Osteoblast (primary cell): ENCODE measurements at places on chromosomes 3 and 15. TPM values are rescaled to one million over a fixed set of nuclear protein-coding genes. Genes with fewer than 3 reads are reported as not detected.

GRCh38 chr3:171181907-171182690, 155.6 kb upstream of the SLC2A2 start:
- H3K4me3 ChIP-seq, result no peak overlapping the region
- no peak overlapping the region for H3K27ac ChIP-seq
- no peaks in the 10 kb centered on the region for H3K36me3 ChIP-seq

DNA sequence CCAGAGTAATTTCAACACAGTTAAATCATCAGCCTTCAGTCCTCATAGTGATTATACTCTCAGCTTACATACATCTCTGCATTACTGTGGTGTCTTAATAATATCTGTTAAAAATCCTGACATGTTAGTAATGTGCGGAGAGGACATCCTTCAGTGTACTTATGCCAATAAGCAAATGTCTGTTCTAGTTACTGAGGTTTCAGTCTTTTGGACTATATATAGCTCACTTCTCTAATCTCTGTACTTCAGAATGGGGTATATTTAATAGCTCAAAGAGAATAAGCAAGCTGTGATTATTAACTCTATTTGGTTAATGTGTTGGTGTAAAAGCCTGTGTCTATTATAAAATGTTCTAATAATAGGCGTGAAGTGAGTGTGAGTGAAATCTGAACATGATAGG, 28.9 kb upstream of the OSTN start:
- H3K27me3 ChIP-seq, result no peaks in the 10 kb centered on the region
- H3K4me1 ChIP-seq, result no peaks in the 10 kb centered on the region
- no peak for DNase-seq
- H3K27ac ChIP-seq, result no peak overlapping the region
- no peaks in the 10 kb centered on the region for H3K36me3 ChIP-seq
- H3K4me3 ChIP-seq, result no peak overlapping the region

The REC114 gene
- not detected in 2 replicates for total RNA-seq

GRCh38 chr3:2880218-2880756, 229.9 kb downstream of the IL5RA start:
- H3K4me1 ChIP-seq, result no peaks in the 10 kb centered on the region
- H3K36me3 ChIP-seq, result no peaks in the 10 kb centered on the region
- H3K27me3 ChIP-seq, result no peaks in the 10 kb centered on the region
- H3K4me3 ChIP-seq, result no peak overlapping the region

DNA sequence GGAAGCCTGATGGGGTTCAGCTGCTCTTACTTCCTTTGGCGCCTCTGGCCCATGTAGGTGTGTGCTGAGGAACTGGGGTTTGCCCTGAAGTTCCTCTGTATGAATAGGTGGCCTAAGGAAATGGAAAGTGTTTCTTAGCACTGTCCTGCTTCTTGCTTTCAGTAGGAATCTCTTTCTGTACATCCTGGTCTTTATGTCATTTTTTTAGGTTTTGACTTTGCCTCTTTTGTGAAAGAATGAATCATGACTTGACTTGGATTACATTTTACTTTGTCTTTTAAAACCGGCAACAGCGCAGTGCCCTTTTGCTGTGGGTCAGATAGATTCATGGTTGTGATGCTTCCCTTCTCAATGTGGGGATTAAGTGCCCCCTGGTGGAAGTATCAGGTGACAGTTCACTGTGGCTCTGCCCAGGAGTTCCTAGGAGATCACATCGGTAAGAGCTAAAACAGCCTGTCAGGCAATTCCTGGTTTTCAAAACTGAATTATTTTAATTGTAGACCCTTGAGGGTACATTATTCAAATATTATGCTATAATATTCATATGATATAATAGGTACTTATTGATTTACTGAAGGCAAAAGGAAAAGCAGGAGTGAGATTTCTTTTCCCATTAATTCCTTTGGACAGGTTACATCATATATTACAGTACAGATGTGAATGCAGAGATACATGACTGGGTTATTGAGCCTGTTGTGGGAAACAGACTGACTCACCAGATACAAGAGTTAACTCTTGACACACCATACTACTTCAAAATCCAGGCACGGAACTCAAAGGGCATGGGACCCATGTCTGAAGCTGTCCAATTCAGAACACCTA, 95.4 kb downstream of the HCN4 start:
- peak; percentile 87 for DNase-seq
- H3K36me3 ChIP-seq, result no peaks in the 10 kb centered on the region

The TMED3 gene
- 154 and 161 TPM in 2 replicates for total RNA-seq

- no peak overlapping the region for H3K27ac ChIP-seq
- DNase-seq, result peak; percentile 58
- H3K4me3 ChIP-seq, result no peak overlapping the region
- no peaks in the 10 kb centered on the region for H3K4me1 ChIP-seq
Observed at GRCh38 chr3:128323206-128324081, 143.2 kb downstream of the DNAJB8 start.

DNA sequence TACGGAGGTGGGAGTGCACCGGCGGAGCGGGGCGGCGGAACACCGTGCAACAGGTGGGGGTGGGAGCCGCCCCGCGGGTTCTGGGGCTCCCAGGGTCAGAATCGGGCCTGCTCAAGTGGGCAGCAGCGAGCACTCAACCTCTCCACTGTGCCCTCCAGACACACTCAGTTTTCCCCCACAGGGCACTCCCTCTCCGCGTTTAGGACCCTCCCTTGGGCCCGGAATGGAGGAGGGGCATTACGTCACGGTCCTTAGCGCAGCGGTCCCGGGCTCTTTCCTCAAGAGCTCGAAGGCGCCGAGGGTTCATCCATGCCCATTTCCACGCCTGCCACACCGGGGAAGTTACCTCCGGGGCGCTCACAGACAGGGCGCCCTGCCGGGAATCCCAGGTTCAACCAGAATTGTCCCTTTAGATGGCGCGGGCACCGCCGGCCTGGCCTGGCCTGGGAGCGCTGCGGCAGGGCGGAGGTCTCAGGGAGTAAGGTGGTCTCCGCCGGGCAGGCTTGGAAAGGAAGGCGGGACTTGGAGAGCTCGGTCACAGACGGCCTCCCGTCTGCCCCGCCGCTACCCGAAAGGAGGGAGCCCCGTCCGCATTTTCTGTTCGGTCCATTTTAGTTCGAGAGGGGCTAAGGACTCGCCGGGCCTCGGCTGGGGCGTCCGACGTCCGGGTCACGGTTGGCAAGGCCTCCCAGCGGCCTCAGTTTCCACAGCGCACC, 5.1 kb downstream of the RNU6-1 start:
- H3K36me3 ChIP-seq, result no peaks in the 10 kb centered on the region
- peaks cover 74% of the 10 kb centered on the region for H3K27me3 ChIP-seq
- H3K4me3 ChIP-seq, result peak overlapping the region; percentile 39
- H3K27ac ChIP-seq, result no peak overlapping the region
- H3K4me1 ChIP-seq, result peaks cover 23% of the 10 kb centered on the region

GRCh38 chr3:184409331-184409926, 29.6 kb downstream of the CHRD start:
- no peak overlapping the region for H3K27ac ChIP-seq
- H3K36me3 ChIP-seq, result no peaks in the 10 kb centered on the region
- no peaks in the 10 kb centered on the region for H3K4me1 ChIP-seq
- no peak overlapping the region for H3K4me3 ChIP-seq
- peaks cover 7% of the 10 kb centered on the region for H3K27me3 ChIP-seq
- no peak for DNase-seq

DNA sequence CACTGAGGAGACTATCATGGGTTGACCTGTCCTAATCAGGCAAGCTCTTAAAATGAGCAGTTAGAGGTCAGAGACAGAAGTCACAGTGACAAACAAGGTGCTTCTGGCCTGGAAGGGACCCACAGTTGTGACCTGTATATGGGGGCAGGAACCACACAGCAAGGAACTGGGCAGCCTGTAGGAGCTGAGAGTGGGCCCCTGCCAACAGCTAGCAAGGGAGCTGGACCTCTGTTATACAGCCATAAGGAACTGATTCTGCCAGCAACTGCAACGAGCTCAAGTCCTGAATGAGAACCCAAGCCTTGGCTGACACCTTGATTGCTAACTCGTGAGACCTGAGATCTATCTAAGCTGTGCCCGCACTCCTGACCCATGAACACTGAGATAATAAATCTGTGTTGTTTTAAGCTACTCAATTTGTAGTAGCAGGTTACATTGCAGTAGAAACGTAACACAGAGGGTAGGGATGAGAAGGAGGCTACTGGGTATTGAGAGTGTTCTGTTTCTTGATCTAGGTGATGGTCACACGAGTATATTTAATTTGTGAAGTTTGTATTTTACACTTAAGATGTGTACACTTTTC, 44.5 kb upstream of the MAGI1 start:
- no peak overlapping the region for H3K4me3 ChIP-seq
- H3K4me1 ChIP-seq, result peaks cover 18% of the 10 kb centered on the region
- H3K27me3 ChIP-seq, result no peaks in the 10 kb centered on the region
- no peak for DNase-seq
- H3K27ac ChIP-seq, result peak overlapping the region; percentile 43
- no peaks in the 10 kb centered on the region for H3K36me3 ChIP-seq

- no peak overlapping the region for H3K27ac ChIP-seq
- H3K4me1 ChIP-seq, result peaks cover 13% of the 10 kb centered on the region
- H3K36me3 ChIP-seq, result no peaks in the 10 kb centered on the region
- no peak overlapping the region for H3K4me3 ChIP-seq
- no peak for DNase-seq
Observed at GRCh38 chr3:71369701-71370391, 213.7 kb downstream of the FOXP1 start.

GRCh38 chr15:78537266-78537905, 2.9 kb upstream of the PSMA4 start:
- DNase-seq, result no peak
- no peak overlapping the region for H3K4me3 ChIP-seq
- no peak overlapping the region for H3K27ac ChIP-seq
- peaks cover 2% of the 10 kb centered on the region for H3K36me3 ChIP-seq
- no peaks in the 10 kb centered on the region for H3K27me3 ChIP-seq

The RBMS3 gene
- 80.4 and 81.1 TPM in 2 replicates for total RNA-seq

The DZIP1L gene
- 32.7 and 42.3 TPM in 2 replicates for total RNA-seq

DNA sequence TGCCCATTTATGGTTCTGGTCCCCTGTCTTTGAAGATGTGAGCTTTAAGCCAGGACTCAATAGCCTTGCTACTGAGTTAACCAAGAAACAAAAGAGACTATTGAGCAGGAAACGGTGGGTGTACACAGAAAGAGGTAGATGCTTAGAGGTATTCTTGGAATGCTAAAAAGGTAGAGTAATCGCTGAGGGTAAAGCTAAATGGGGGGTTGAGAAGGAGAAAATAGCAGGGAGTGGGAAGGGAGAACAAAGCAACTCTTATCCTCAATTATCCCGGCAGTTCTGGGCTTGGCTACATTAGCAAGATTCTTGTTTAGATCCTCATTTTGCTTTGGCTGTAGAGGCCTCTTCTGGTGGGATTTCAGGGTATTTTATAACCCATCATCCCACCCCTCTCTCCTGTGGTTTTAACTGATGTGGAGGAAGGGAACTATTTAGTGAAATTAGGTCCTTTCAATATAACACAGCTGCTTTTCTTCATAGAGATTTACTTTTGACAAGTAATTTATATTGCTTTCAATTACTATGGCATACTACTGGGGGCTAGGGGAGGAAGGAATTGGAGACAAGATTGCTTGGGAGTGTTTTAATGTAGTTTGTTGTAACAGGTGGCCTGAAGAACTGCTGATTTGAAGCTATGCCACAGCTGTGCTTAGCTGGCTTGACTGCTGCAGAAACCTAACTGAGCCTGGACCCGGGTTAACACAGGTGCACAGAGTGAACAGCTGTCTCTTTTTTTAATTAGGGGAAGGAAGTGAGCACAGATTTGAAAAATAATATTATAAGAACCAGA, 234.3 kb upstream of the CCDC54 start:
- no peaks in the 10 kb centered on the region for H3K27me3 ChIP-seq
- H3K4me3 ChIP-seq, result no peak overlapping the region
- H3K27ac ChIP-seq, result no peak overlapping the region

- no peak overlapping the region for H3K27ac ChIP-seq
- H3K4me3 ChIP-seq, result no peak overlapping the region
- no peaks in the 10 kb centered on the region for H3K4me1 ChIP-seq
- no peak for DNase-seq
- no peaks in the 10 kb centered on the region for H3K36me3 ChIP-seq
- H3K27me3 ChIP-seq, result peaks cover 11% of the 10 kb centered on the region
Observed at GRCh38 chr3:132730891-132731580, 8.8 kb upstream of the NPHP3 start.

GRCh38 chr3:116905334-116905733, 195.8 kb downstream of the TUSC7 start:
- H3K36me3 ChIP-seq, result no peaks in the 10 kb centered on the region
- no peak overlapping the region for H3K27ac ChIP-seq
- H3K4me1 ChIP-seq, result no peaks in the 10 kb centered on the region
- DNase-seq, result no peak

DNA sequence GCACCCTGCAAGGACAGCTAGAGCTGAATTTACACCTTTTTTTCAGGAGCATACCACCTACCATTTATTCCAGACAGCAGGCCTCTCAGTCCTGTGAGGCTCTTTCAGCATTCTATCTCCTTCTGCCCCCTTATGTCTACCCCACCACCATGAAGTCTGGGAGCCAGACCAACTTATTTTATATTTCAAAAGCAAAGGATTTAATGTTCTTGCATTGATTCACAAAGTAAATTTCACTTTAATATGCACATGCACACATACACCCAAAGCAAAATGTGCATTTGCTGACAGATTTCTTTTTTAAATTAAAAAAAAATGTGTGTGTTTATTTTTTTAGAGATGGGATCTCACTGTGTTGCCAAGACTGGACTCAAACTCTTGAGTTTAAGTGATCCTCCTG, 264.2 kb upstream of the LRRC3B start:
- no peaks in the 10 kb centered on the region for H3K27me3 ChIP-seq
- no peak for DNase-seq
- H3K36me3 ChIP-seq, result no peaks in the 10 kb centered on the region
- no peak overlapping the region for H3K27ac ChIP-seq
- no peaks in the 10 kb centered on the region for H3K4me1 ChIP-seq

The SEMA3F gene
- total RNA-seq, result 5.1 and 16.5 TPM in 2 replicates

The IQCF5 gene
- total RNA-seq, result not detected in 2 replicates

DNA sequence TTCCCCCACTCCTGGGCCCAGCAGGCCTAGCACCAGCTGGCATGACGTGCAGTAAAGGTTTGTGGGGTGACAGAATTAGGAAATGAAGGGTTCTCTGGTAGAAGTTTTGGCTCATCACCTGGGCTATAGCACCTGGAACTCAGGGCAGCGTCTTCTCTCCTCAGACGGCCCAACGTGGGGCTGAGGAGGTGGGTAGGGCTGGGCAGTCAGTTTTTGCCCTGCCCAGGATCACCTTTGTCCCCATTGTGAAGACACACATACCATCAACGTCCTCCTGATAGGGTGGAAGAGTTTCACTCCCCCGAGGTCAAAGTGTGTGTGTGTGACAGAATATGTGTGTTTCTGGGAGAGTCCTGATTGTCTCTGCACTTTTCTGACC, 12.1 kb downstream of the KBTBD13 start:
- H3K27me3 ChIP-seq, result peaks cover 19% of the 10 kb centered on the region
- no peak for DNase-seq
- H3K4me3 ChIP-seq, result no peak overlapping the region

The ISG20 gene
- total RNA-seq, result 2.1 and 3.3 TPM in 2 replicates
